Activated T-cell treated with anti-CD3 and anti-CD28 coated beads for 4 hours (primary cell): ENCODE measurements at places on chromosomes 2 and 18.

- no peak for DNase-seq
Observed at GRCh38 chr2:126643431-126643830, 12.5 kb upstream of the GYPC start.

DNA sequence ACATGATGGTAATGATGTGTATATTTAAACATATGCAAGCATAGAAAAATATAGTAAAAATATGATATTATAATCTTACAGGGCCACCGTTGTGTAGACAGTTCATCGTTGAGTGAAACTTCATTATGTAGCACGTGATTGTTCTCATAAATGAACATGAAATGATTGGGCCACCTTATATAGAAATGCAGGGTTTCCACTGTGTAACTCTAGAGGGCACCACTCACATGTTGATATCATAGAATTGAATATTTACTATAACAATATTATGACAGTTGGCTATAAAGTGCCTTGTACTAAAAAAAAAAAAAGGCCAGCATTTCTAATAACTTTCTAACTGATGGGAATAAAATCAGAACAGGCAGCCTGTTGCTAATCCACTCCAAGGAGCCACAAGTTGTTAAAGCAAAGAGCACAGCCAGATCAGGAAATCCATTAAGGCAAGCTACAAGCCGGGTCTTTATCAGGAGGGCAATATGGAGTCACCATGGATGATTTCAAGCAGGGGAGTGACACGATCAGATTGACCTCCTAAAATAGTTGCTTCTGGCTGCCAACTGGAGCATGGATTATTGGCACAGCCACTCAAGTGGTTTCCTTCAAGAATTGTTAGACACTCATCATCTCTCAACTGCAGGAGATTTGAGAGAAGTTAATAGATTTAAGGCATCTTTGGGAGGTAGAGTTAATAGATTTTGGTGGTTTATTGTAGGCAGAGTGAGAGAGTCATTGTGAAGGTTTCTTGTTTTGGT lies 16.7 kb downstream of the IL1F10 start:
- DNase-seq, result no peak

DNA sequence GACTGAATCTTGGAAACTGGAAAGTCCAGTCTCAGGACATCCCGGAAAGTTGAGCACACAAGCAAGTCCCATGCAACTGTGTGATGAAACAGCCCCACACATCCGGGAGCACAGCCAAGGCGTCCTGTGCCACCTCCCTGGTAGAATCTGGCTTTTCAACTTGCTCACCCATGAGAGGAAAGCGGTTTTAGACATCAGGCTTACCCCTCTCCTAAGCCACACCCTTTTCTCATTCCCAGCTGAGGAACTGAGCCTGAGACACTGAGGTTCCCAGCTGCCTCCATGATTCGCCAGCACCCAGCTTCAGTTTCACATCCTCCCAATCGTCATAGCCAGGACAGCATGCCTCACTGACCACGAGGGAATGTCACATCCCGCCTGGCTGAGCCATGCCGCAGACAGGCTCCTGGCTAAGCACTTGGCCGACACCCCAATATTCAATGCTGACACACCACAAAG lies 60.3 kb downstream of the STEAP3 start:
- DNase-seq, result no peak

- no peak for DNase-seq
Observed at GRCh38 chr2:233525791-233526190, 40.8 kb downstream of the USP40 start.

GRCh38 chr18:21129566-21130216 lies 18.1 kb upstream of the ROCK1 start:
- DNase-seq, result no peak

GRCh38 chr2:145789636-145790035 lies 1269.7 kb upstream of the ZEB2 start:
- no peak for DNase-seq

GRCh38 chr2:236171680-236172254 lies 3.6 kb upstream of the GBX2 start:
- no peak for DNase-seq

DNA sequence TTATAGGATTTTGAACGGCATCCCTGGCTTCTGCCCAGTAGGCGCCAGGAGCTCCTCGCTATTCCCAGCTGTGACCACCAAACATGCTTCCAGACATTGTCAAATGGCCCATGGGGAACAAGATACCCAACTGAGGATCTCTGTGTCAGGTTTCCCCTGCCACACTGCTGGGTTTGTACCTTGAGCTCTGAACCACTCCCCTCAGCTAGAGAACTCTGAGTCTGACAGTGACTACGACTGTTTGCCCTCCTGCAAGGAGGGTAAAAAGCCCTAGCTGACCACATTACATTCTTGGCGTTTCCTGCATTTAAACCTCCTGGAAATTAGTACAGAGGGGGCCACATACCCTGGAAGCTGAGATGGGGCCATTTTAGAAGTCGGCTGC lies 12.4 kb downstream of the LRRFIP1 start:
- DNase-seq, result no peak

DNA sequence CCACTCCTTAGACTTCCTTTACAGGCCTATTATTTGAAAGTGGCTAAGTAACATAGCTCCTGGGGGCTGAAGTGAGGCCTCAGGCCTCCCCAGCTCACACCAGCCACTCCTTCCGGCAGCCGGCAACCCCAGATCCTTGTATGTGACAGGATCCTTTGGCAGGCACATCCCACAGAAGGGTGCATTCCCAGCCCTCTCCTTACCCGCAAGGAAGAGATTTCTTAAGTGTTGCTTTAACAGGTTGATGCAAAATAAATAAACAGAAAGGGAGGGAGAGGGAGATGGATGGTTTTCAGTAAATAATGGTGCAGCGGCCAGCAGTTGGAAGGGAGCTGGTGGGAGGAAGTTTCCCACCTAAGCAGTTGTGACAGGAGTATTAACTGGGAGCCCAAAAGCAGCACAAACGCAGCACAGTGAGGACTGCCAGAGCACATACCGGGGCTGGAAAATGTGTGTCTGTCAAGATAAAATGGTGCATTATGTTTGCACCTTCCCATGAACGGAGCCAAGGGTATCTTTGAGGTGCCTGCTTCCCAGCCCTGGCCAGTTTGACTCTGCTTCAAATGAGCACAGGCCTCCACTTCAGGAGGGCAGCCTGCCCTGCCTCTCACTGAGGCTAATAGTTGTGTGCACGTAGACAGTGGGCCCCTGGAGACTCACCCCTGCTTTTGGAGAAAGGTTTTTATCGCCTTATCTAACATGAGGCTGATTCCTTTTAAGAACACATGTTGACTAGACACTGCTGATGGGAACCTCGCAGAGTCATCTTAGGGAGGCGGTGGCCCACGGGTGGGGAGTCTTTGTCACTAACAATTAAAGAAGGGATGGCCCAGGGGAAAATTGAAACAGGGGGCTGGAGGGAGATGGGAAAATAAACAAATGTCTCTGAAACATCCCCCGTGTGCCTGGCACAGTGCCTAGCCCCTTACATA lies 32.8 kb downstream of the NRP2 start:
- DNase-seq, result no peak

DNA sequence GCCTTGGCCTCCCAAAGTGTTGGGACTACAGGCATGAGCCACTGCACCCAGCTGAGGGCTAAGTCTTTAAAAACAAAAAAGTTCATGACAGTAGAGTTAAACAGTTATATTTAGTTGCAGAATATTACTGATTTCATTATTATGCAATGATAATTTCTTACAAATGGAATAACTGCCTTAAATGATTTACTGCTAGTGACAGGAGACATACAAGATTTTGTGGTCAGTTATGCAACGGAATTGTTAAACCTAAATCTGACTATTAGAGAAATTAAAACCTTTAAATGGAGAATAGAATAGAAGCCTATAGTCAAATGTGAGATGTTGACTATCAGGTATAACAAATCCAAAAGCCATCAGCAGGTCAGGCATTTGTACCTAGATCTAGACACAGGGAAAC lies 10.3 kb upstream of the DNAJC10 start:
- DNase-seq, result no peak

- no peak for DNase-seq
Observed at GRCh38 chr2:62624855-62625254, 80.7 kb upstream of the EHBP1 start.

DNA sequence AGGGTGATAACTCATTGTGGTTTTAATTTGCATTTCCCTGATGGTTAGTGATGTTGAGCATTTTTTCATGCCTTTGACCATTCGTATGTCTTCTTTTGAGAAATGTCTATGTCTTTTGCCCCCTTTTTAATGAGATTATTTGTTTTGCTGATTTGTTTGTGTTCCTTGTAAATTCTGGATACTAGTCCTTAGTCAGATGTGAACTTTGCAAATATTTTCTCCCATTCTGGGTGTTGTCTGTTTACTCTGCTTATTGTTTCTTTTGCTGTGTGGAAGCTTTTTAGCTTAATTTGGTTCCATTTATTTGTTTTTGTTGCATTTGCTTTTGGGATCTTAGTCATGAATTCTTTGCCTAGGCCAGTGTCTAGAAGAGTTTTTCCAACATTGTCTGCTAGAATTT lies 192.0 kb downstream of the PARD3B start:
- no peak for DNase-seq

GRCh38 chr2:130842770-130843169 lies 6.1 kb downstream of the ARHGEF4 start:
- DNase-seq, result no peak

- DNase-seq, result no peak
Observed at GRCh38 chr2:67313536-67313935, 83.6 kb upstream of the ETAA1 start.

DNA sequence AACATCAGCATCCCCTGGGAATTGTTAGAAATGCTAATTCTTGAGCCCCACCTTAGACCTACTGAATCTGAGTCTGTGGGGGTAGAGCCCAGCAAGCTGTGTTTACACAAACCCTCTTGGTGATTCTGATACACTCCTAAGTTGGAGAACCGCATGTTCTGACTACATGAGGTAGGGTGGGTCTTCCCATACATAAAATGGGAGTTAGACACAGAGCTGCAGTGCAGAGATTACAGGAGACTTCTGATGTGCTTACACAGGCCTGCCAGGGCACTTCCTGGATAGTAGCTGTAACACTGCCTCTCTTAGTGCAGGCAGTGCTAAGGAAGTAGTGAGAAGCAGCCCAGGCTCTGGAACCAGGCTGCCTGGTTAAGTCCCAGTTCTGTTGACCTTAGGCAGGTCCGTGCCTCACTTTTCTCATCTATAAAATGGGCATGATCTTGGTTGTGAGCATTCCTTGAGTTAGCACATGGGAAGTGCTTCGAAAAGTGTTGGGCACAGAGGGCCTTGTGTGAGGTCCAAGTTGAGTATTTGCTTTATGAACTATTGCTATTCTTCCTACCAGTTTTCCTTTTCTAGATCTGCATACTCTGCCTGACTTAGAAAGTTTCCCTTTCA lies 67.3 kb downstream of the GLI2 start:
- DNase-seq, result no peak

GRCh38 chr2:44943031-44943692 lies 1.7 kb downstream of the SIX3 start:
- no peak for DNase-seq

- DNase-seq, result no peak
Observed at GRCh38 chr2:187986390-187987105, 305.1 kb upstream of the GULP1 start.

DNA sequence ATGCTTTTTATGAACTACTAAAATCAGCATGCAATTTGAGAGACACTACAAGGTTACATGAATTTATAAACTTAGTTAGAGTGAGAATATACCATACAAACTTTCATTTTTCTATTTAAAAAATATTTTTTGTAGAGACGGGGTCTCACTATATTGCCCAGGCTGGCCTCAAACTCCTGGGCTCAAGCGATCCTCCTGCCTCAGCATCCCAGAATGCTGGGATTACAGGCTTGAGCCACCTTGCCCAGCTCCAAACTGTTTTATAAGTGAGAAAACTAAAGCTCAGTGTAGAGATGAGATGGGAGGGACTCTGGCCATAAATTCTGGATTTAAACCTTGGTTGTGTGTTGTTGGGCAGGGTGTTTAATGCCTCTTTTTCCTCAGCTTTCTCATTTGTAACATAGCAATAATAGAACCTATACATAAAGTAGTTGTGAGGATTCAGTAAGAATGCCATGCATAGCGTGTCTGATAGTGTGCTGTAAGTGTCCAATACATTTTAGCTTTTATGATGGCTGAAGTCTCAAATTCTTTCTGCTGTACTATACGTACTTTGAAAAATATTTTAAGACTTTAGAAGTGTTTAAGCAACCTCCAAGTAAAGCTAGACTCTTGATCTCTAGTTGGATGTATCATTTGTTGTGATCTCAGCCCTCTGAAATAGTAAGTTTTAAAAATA lies 9.7 kb downstream of the CAB39 start:
- no peak for DNase-seq

DNA sequence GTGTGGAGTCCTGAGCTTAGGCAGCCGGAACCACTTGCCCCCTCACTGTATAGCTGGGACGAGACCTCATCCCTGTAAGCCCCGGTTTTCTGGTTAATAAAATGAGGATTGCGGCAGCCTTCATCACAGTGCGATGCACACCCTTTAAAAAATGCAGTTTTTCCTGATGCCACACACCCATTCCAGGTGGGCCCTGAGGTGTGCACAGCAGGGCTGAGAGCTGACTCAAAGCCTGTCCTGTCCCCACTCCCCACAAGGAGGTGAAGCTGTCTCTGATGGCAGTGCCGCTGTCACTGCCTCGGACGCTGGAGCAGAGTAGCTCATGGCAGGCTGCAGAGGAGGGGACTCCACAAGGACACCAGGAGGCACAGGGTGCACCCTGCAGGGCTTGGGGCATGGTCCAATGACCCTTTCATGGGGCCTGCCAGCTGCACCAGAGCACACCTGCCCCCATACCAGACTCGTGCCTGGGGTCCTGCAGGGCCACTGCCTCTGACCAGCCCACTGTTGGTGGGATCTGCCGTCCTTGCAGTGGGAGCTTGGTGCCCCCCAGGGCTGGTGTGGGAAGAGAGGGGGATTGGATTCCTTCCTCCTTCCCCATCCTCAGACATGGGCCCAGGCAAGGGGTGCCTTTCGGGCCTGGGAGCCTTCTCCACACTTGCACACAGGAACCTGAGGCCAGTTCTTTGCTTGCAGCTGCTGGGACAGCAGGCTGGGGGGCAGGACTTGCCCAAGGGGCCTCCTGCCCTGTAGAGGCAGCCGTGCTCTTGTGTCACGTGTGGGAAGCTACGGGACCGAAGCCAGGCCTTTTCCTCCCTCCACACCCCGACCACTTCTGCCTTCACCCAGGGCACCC lies 22.8 kb downstream of the GPC1 start:
- no peak for DNase-seq

DNA sequence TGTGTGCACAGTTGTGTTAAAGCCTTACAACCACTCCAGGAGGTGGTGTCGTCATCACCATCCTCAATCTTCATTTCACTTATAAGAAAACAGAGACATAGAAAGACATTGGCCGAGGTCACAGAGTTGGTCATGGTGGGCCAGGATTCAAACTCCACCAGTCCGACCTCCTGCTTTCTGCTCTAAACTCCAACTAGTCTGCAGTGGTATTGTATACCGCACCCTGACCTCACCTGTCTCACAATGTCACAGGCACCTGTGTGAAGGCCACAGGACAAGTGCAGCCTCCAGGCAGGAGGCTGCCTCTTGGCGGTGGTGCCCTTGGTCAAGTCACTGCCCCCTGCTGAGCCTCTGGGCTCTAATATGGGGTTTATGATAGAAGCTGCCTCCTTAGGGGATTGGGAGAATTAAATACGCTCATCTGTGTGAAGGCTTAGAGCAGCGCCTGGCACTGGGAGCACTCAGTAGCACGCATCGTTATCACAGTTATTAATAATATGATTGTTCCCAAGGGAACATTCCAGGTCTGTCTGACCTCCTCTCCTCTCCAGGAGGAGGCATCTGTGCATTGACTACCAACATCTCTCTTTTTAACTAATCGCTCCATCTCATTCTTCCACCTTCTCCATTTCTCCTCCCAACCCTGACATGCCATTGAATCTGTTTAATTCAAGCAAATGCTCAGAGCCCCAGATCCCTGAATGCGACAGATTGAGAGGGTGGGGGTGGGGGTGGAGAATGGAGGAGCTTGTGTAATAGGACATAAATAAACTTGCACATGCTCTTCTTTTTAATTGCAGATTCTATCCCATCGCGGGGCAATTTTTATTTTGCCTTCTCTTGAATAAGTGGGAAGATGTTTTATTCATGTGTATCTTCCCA lies 112.7 kb downstream of the MCFD2 start:
- DNase-seq, result no peak
